Stimulated activated CD4-positive, alpha-beta T cell treated with anti-CD3 and anti-CD28 coated beads, Interleukin-15, amount 100 ng/mL, for 1 hour (primary cell): ENCODE measurements at places on chromosomes 5 and 9.

DNA sequence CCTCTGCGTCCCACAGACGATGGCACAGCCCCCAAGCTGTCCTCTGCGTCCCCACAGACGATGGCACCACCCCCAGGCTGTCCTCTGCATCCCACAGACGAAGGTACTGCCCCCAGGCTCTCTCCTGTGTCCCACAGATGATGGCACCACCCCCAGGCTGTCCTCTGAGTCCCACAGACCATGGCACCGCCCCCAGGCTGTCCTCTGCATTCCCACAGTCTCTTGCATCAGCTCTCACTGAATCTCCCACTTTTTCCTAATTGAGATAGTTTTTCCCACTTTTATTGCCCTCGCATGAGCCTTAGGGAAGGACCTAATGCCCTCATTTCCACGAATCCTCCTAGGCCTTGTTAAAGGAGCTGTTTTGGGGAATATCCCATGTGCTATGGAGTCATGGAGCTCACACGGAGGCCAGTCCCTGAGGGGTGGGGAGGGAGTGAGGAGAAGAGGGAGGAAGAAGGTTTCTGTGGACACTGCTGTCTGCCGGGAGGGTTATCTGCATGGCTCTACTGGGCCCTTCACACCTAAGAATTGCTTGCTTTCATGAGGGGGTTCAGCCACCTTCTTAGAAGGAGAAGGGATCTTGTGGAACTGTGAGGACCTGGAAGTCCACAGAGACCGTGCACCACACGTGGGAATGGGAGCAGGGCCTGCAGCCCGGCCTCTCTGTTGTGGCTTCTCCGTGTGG, 58.2 kb upstream of the PTCH1 start:
- no peak for DNase-seq

- no peak for DNase-seq
Measured at GRCh38 chr9:14366076-14366475, 52.1 kb upstream of the NFIB start.

- DNase-seq, result no peak
Measured at GRCh38 chr5:142888469-142889085, 118.4 kb downstream of the ARHGAP26 start.

DNA sequence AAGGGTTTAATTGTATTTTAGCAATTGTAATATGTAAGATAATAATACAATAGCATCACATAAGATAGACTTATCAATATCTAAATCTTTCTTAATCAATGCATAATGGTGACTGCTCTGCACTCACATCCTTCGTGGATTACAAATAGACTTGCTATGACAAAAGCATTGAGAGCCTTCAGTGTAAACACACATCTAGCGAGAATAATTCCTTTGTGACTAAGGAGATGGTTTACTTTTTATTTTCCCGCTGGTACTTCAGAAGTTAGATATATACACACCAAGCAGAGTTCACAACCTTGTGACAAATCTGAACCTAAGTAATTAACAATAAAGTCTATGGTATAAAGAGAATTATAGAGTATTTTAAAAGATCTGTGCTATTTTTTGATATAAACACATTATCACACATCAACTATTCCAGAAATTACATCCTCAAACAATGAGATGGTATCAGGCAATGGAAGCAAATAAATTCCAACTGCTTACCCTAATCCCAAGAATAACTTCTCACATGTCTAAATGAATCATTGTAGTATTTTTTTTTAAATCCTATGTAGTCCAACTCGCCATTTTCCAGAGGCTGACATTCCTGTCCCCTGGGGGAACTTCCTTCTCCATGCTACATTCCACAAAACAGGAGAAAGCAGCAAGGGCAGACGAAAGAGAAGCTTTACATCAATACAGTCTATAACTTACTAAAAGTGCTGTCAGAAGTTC, 51.2 kb downstream of the MAPKAP1 start:
- no peak for DNase-seq

DNA sequence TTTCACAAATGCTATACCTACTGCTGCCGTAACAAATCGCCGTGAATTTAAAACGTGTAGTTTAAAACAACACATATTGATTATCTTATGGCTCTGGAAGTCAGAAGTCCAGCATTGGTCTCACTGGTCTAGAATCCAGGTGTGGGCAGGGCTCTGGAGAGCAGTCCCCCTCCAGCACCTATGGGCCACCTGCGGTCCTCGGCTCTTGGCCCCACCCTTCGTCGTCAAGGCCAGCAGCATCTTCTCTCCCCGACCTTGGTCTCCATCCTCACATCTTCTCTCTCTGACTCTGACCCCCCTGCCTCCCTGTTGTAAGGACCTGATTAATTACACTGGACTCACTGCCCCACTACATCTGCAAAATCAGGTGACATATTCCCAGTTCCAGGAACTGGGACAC, 106.4 kb upstream of the COL5A1 start:
- DNase-seq, result no peak

DNA sequence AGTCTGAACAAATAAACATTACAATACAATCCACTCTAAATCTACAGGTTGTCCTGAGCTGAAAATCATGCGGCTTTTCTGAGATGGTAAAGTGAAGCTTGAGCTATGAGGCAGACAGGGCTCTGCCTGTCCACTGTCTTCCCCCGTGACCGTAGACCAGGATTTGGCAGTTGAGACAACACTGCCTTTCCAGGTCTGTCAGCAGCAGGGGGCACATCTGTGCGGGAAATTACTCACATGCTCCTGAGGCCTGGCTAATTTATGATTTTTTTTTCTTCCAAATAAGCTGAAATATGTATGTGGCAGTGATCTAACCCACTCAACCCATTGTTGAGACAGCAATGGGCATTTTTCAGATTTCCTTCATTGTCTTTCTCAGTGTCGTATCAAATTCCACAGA, 307.9 kb downstream of the FBXL7 start:
- no peak for DNase-seq

DNA sequence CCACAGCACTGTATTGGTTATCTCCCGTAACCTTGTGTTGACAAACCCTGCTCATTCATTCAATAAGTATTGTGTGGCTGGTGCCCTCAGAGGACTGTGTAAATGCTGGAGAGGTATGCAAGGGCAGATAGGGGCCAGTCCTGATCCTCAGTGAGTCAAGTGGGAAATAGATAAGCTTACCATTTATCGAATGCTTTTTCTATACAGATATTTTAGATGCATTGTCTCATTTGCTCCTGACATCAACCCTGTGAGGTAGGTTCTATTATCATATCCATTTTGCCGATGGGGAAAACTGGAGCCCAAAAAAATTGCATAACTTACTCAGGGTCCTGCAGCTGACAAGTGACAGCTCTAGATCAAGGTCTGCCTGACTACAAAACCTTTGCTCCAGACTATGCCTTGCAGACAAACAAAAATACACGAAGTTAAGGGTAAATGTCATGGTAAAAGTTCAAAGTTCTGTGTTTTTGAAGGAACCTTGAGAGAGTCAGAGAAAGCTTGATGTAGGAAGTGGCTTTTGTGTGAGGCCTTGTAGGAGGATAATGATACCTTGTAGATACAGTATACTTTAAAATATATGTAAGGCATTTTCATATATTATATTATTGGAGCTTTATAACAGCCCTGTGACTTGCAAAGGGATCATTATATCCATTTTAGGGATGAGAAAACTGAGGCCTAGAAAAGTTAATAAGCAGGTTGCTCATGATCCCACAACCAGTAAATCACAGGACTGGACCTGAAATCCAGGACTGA, 22.7 kb downstream of the CYFIP2 start:
- no peak for DNase-seq

GRCh38 chr9:113177251-113177650, 26.4 kb downstream of the SLC31A2 start:
- no peak for DNase-seq

DNA sequence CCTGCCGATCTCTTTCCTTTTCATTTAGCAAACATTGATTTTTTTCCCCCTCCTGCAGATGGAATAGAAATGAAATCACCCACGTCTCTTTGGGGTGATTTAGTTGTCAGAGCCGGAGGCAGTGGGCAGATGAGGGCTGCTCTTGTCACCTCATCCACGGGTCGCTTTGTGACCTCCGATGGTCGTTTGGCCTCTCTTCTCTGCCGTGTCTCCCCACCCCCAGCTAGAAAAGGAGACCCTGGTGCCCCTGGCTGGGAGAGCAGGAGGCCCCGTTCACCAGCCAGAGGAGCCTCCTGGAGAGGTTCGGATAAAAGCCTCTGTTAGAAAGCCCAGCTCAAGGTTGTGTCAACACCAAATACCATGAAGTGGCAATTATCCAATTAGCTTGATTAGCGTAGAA, 21.6 kb upstream of the RXRA start:
- DNase-seq, result no peak

DNA sequence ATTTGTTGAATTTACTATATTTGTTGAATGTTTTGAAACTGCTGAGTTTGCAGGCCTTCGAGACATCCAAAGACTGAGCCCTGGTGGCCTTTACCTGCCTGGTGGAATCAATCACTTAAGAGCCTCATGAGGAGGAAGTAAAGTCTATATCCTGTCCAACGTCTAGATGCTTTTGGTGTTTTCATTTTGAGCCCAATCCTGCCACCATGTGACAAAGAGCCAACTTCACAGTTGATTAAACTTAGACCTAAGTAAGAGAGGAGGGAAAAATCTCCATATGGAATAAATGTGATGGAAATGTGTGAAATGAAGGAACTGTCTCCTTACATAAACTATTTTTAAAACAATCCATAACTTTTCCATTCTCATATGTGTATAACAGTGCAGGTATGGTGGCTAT, 220.1 kb downstream of the PRR16 start:
- DNase-seq, result no peak

DNA sequence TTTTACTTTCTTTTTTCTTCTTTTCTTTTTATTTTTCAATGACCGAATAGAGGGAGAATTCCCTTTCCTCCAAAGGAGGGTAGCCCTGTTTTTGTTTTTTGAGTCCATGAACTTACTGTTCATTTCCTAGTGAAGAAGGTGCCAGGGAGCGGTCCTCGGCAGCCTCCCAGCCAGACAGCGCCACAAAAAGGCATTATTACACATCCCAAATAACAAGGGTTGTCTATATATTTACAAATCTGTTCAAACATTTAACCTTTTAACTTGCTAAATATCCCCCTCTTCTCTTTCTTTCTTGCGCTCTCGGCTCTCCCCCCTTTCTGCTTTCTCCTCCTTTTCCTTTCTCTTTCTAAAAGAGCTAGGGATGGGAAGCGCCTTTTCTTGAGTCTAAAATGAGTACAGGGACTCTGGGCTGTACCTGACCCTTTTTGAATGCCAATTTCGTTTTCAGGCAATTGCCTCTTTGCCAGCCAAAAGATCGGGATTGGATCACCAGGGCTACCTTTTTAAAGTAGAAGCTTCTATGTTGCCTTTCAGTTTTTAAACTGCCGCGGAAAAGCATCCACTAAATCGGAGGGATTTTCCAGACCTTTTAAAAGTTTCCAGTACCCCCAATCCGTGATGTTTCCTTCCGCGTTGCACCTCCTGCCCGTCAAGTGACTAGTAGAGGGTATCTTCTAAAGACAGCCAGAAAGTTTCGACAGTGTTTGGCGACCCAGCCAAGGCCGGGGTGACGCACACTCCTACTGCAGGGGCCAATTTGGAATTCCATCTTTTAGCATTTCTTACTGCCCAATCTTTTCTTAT, 125.6 kb downstream of the TMEM161B start:
- no peak for DNase-seq

- DNase-seq, result no peak
Measured at GRCh38 chr9:112035166-112035826, 138.7 kb downstream of the UGCG start.

DNA sequence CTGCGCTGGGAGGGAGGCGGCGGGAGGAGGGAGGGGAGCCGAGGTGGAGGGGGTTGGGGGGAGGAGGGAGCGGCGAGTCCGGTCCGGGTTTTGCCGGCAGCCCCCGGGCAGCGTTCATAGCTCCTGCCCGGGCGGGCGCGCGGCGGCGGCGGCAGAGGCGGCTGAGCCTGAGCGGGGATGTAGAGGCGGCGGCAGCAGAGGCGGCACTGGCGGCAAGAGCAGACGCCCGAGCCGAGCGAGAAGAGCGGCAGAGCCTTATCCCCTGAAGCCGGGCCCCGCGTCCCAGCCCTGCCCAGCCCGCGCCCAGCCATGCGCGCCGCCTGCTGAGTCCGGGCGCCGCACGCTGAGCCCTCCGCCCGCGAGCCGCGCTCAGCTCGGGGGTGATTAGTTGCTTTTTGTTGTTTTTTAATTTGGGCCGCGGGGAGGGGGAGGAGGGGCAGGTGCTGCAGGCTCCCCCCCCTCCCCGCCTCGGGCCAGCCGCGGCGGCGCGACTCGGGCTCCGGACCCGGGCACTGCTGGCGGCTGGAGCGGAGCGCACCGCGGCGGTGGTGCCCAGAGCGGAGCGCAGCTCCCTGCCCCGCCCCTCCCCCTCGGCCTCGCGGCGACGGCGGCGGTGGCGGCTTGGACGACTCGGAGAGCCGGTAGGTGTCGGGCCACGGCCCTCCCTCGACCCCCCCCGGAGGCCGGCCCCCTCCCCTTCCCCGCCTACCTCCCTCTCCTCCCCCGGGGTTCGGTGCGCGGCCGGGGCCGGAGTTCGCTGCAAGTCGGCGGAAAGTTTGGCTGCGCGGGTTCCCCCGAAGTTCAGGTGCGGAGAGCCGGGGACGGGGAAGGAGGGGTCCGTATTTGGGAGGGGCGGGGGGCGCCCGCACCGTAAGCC, at the start of gene CXXC5:
TSS of gene CXXC5 (plus strand) at position 145 of the 877 bp plus-strand sequence. CDS start 32,175 bp downstream, outside the sequence.
- DNase-seq, result no peak

- DNase-seq, result no peak
Measured at GRCh38 chr9:132041798-132042197, 37.9 kb downstream of the MED27 start.

DNA sequence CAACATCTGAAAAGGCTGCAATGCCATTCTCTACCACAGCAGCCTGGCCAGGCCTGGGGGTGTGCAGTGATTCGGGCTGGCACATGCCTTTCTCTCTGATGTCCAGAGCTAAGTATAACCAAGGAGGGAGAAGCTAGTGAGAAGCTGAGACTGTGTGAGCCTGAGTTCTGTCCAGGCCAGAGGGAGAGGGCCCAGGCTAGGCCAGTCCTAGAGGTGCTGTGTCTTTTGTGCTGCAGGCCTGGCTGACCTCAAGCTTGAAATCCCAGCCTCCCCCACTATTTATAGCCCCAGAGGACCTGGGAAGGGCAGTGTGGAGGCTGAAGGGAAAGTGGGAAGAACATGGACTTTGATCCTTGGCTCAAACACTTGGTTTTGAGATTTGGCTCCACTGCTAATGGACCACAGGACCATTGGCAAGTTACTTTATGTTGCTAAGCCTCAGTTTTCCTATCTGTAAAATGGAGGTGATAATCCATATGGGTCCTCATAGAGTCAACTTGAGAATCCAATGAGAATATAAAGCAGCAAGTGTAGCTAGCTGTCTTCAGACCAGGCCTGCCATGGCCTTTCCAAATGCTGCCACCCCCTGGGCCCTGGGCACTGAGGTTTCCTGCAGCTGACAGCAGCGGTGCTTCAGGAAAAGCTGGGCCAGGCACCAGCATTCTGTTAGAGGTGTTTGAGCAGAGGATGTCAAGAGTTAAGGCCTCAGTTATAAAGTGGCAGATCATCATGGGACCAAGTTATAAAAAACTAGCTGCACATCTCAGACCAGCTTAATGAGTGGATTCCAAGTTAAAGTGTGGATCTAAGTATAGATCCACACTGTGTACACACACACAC, 21.1 kb downstream of the BNIP1 start:
- DNase-seq, result no peak
